ENCODE measurements at places on chromosomes 16 and 17.

DNA sequence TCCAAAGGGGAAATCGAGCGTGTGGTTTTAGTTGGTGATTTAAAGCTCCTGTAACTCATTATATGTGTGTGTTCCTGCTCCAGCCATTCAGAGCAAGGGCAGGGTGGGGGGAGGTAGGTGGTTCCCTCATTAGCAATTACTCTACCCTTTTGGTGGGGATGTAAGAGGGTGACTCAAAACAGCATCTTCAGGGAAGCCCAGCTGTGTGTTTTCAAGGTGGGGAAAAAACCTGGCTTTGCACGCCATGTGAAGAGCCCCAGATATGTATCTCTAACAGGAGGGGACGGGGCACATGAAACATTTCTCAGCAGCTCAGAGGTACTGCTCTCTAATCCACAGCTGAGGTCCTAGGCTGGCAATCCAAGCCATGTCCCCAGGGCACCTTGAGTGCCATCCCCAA is 241.3 kb upstream of the ZFHX3 start:
- DNase-seq: no peak

DNA sequence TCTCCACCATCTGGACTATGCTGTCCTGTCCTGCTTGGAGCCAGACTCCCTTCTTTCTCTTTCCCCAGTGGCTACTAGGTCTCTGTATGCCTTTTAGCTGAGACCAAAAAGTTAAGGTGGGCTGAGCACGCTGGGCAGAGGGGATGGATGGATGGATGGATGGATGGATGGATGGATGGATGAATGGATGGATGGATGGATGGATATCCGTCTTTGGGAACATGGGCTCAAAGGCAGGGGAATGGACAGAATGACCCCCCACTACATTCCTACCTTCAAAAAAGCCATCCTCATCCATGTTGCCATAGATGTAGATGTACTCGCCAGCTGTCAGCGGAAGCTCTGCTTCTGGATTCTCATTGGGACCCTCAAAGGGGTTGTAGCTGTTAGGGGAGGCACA is 12.8 kb downstream of the TSPOAP1 start:
- no peak for DNase-seq

DNA sequence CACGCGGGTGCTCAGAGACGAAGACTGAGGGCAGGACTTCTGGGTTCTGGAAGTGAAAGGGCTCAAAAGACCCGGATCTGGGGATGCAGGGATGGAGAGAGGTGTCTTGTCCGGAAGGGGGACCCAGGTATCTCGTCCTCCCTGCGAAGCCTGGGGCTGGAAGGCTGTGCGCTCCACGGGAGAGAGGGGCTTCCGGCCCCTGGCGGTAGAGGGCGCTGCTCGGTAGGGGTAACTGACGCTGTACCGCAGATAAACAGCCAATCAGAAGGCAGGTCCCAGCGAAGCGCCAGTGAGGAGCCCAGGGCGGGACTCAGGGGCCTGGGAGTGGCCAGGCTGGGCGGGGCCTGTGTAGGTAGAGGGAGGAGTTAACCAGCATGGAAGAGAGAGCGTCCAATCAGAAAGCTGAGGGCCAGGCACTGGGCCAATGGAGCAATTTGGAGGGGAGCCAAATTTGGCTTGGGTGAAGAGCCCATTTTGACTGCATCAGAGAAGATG is 804 bp downstream of the TGFB1I1 start:
- peak; percentile 40 for DNase-seq

GRCh38 chr17:30296499-30297080 is 4.8 kb upstream of the BLMH start:
- no peak for DNase-seq

DNA sequence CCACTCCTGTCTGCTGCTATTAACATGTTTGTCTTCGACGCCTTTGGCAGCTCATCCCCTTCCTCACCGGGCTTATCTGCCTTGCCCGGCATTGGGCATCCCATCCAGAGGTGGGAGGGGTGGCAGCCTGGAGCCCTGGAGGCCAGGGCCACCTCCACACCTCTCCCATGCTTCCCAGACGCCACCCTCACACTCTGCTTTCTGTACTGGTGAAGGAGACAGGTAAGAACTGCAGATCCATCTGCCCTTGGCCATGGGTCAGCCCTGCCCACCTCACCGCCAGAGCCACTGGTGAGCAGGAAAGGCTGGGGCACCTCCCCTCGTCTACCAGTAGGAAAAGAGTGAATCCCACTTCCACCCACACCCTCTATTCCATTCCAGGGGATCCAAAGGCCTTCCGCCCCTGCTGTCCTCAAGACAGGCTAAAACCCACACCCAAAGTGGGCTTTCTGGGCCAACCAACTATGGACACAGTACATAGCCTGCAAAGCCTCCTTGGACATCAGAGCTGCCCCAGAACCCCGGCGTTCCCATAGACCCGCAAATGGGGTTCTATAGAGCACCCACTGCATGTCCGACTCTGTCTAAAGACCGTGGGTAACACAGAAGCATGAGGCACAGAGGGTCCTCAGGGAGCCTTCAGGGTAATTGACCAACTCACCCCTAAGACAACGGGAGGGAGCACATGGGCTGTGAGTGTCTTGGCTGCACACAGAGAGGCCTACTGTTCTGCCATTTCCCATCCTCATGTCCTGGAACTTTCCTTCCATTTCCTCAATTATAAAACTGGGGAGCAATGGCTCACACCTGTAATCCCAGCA is 23.4 kb upstream of the RBFOX3 start:
- no peak for DNase-seq

DNA sequence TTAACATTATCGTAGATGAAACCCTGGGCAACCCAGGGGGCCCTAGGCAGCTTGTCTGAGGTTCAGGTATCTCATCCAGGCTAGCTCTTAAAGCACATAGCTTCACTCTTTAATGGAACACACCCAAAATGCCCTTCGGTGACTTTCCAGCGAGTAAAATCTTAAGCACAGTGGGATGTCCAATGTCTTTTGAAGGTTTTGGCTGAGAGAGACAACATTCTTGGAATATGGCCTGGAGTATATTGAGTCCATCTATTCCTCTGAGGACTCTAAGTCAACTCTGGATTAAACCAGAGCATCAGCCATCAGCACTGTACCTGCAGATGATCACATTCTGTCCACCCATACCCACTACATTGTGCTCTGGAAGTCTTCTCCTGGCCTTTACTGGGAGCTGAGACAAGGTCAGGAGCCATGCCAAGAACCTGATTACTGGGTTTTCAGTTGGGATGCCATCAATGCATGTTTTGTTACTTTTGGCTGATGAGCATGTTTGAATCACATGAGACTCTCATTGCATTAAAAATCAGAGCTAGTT is 63.4 kb upstream of the CDH11 start:
- DNase-seq: no peak

GRCh38 chr17:68851890-68852289 is 103.3 kb downstream of the ABCA8 start:
- DNase-seq: no peak

GRCh38 chr17:63483655-63484575 is 7.1 kb downstream of the ACE start:
- DNase-seq: no peak

DNA sequence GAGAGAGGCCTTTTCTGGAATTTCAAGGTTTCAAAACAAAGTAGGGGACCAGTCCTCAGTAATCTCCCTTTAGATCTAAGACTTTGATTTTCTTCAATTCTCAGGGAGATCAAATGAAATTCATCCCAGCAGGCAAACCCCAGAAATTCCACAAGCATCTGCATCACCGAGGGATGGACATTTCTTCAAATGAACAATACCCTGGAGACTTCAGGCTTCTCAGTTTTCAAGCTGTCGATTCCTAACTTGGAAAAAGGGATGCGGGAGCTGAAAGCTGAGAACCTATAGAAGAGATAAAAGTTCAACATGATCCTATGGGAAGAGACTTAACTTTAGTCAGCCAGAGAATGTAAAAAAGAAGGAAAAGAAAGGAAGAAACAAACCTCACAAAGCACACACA is 296.9 kb upstream of the CDH5 start:
- peak; percentile 2 for DNase-seq

DNA sequence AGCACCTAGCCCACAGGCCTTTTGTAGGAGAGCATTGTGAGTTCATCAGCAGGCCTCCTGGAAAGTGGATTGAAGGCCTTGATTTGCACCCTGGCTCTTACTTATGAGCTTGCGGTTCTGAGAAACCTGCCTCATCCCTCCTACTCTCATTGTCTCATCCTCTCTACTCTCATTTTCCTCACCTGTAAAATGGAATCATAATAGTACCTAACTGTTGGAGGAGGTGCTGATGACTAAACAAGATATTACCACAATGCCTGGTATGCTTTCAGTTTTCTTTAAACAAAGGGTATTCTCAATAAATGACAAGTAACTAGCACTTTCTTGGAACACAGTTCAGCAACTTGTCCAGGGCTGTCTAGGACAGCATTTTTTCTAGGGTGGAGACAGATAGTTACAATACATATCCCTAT is 243.1 kb upstream of the MAF start:
- DNase-seq: no peak

GRCh38 chr17:63611354-63611753 is 10.7 kb downstream of the TACO1 start:
- no peak for DNase-seq

DNA sequence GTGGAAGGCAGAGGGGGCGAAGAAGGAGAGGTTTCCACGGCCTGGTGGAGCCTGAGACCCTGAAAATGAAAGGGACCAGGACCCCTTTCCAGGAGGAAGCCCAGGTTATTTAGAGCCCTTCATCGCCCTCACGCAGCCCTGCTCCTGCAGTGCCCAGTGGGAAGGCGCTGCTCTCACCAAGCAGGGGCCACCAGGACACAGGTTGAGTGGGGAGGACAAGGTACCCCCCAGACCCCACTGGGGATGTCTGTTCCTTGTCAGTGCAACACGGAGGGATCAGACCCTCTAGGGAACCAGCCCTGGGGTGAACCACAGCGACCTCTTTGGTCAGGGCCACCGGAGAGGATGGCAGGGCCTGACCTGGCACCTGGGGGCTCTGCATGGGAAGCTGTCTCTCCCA is 163.9 kb downstream of the C16orf95 start:
- no peak for DNase-seq

GRCh38 chr17:51846566-51846965 is 311.9 kb downstream of the CA10 start:
- no peak for DNase-seq

DNA sequence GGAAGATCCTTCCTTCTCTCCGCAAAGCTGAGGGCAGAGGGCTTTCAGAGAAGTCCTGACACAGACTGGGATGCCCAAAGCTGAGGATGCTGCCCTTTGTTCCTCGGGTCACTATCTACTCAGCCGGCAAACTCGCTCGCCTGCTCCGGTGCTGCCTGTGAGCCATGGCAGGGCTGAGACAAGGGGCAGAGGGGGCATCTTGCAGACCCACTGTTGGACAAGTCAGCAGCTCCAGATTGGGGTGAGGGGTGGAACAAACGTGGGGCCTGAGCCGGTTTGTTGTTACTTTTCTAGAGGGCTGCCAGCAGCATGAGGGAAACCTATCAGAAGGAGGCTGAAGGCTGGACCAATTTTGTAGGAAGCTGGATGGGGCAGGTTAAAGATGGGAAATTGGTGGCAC is 47.1 kb upstream of the PIK3R6 start:
- no peak for DNase-seq

GRCh38 chr17:681738-682529 is 32.7 kb downstream of the VPS53 start:
- DNase-seq: no peak

GRCh38 chr17:63193827-63194226 is 227.8 kb downstream of the TANC2 start:
- no peak for DNase-seq

- no peak for DNase-seq
Observed at GRCh38 chr17:74547736-74548135, 1.8 kb upstream of the CD300C start.

DNA sequence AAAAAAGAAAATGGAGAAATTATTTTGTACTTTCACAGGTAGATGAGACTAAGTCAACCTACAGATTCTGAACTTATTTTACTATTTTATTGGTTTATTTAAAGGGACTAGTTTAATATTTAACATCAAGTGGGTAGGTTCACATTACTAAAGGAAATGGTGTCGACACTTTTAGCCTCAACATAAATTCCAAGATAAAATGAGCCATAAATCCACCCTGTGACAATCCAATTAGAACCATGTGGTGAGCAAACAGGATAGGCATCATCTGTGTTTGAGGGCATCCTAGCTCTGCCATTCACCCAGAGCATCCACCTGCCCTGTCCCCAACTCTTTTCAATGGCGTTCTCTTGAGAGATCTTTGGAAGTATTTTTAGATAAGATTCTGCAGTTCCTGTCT is 92.8 kb upstream of the PMFBP1 start:
- no peak for DNase-seq

GRCh38 chr17:4947010-4947410 is 1.3 kb downstream of the PFN1 start:
- no peak for DNase-seq

- DNase-seq: peak; percentile 36
Observed at GRCh38 chr16:70298988-70299938, at the start of gene DDX19B. Gene DDX19B, plus strand, starts transcription at chr16:70299186. Its CDS starts 112 bp downstream, at chr16:70299298.

- DNase-seq: no peak
Observed at GRCh38 chr16:425740-426114, 278 bp downstream of the RAB11FIP3 start.

- DNase-seq: no peak
Observed at GRCh38 chr17:34651402-34651811, 72.0 kb downstream of the TMEM132E start.

- DNase-seq: no peak
Observed at GRCh38 chr17:20244671-20245070, 222.7 kb downstream of the LGALS9B start.

GRCh38 chr16:74771656-74772315 is 2.8 kb downstream of the FA2H start:
- no peak for DNase-seq

- DNase-seq: no peak
Observed at GRCh38 chr17:58516644-58517377, 2.4 kb upstream of the MTMR4 start.

DNA sequence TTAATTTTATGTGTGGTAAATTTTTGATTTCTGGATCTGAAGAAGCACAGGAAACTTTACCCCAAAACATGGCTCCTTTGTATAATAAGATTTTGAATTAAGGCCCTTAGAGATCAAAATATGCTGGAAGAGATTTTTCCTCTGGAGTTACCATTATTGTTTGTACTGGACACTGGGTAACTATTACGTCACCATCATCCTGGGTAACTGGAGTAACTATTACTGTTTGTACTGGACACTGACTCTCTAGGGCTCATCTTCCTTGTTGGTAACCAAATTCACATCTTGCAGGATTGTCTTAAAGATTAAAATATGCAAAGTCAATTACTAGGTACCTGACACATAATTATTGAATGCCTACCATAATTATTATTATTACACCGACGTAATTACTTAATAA is 593.8 kb upstream of the GOT2 start:
- DNase-seq: no peak

DNA sequence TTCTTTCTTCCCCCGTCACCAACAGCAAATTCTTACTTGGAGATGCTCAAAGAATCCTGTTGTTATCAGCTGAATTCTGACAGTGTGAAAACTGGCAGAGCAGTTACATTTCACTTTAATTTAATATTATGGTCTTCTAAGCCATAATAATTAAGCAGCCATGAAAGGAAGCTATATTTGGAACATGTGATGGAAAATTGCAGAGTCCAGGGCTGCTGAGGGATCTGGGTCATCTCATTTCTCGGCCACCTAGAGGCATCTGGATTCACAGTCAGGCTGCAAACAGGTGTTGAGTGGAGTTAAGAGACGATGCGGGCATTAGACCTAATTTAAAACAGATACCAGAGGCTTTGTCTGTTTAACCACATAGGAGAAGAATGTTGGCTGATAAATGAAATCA is 38.4 kb downstream of the CHD9NB start:
- DNase-seq: no peak
